ENCODE measurements at places on chromosomes 12 and 14.

DNA sequence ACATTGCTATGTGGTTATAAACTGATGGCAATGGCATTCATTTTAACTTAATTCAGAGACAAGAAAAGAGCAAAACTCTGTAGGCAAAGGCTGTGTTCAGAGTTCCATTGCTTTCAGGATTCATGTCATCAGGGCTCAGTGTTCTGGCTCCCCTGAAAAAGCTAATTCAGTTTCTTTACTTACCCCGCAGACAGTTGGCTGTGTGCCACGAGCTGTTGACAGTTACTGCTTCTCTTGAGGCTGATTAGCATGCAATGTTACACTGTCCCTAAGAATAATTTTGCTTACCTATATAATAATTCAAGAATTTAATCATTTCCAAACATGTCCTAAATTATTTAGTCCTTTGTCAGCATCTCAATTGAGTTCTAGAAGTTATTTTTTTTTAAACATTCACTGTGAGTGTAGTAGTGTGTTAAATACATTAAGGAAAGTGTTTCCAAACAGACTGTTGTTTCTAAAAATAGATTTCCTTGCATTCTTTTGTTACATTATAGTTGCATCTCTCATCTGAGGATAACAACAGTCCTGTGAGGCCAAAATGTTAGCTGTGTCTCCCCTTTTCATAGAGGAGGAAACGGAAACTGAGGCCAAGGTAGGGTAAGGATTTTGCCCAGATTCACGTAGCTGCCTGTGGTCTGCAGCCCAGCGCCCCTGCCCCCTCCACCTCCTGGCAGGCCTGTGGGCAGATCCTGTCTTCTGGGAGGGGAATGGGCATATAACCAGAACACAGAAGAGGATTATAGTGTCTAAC is 98.6 kb downstream of the PELI2 start:
- DNase-seq = peak; percentile 31

- DNase-seq = no peak
Measured at GRCh38 chr12:132723015-132723763, 12.5 kb downstream of the PGAM5 start.

- no peak for DNase-seq
Measured at GRCh38 chr14:68959035-68959434, 20.1 kb downstream of the ACTN1 start.

- DNase-seq = peak; percentile 71
Measured at GRCh38 chr12:110109037-110109836, 14.9 kb upstream of the IFT81 start.

GRCh38 chr12:4379405-4379804 is at the start of gene FGF23:
Gene FGF23, minus strand, starts transcription at chr12:4379712. Its CDS starts 130 bp downstream, at chr12:4379582.
- peak; percentile 87 for DNase-seq

GRCh38 chr12:48903363-48903981 is 21.8 kb downstream of the FKBP11 start:
- DNase-seq = no peak

DNA sequence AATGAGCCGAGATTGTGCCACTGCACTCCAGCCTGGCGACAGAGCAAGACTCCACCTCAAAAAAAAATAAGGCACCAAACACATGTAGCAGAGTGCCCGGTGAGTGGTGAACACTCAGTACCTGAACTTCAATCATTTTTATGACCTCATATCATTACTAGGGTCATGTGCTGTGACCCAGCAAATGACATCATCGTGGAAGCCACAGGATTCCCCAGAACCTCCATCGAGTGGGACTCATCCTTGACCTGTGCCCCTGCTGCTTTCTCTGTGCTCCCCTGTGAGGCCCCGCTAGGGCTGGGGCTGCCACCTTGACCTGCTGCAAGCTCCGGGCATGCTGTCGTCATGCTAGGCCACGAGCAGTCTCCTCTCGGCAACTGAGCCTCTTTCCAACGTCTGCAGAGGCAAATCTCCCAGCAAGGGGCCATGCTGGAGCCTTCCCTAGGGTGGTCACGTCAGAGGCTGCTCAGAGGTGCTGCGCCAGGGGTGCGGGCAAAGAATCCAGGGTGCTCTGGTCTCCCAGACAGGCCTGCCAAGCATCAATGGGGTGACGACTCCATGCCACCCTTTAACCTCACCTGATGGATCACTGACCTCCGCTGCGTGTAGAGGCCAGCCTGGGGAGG is 18.5 kb downstream of the GLTP start:
- no peak for DNase-seq

DNA sequence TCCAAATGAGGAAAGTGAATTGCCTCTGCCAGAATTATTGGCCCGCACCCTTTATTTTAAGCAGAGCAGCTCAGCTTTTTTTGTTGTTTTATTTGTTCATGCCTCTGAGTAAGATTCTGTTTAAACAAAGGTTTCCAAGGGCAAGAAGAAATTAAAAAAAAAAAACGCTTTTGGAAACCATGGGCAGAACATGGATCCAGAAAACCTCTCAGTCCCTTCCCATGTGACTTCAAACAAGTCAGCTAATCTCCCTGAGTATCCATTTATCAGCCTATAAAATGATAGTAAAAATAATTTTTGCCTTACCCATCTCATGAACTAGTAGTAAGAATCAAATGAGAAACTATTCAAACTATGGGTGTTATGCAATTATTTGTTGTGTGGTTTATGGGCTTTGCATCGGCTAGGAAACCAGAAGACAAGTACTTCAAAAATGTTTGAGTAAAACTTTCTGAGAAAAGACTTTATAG is 27.6 kb downstream of the KITLG start:
- DNase-seq = no peak

- no peak for DNase-seq
Measured at GRCh38 chr14:102840771-102841528, 63.7 kb downstream of the TRAF3 start.

DNA sequence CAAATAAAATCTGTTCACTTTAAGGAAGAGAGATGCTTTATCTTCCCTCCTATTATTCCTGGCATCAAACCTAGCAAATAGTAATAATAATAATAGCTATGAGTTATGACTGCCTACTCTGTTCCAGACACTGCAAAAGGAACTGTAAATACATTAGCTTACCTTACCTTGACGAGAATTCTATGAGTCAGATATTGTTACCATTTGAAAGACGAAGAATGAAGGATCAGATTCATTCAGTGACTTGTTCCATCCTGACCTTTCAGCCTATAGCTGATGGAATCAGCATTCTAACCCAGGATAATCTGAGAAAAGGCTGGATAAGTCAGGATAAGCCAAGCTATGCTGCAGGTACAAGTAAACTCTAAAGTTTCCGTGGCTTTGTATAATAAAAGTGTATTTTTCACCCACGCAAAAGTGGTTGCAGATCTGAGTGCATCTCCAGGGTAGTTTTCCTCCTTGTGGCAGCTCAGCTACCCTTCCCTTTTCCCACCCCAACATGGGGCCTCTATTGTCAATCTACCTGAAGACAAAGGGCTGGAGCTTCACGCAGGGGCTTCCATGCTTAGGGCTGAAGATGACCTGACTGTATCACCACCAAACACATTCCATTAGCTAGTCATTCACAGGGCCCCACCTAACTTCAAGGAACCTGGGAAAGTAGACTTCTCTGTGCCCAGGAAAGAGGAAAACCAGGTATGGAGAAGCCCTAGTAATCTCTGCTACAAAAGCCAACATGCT is 57.2 kb upstream of the CCND2 start:
- no peak for DNase-seq

GRCh38 chr12:41055875-41056577 is 132.1 kb upstream of the PDZRN4 start:
- DNase-seq = no peak

DNA sequence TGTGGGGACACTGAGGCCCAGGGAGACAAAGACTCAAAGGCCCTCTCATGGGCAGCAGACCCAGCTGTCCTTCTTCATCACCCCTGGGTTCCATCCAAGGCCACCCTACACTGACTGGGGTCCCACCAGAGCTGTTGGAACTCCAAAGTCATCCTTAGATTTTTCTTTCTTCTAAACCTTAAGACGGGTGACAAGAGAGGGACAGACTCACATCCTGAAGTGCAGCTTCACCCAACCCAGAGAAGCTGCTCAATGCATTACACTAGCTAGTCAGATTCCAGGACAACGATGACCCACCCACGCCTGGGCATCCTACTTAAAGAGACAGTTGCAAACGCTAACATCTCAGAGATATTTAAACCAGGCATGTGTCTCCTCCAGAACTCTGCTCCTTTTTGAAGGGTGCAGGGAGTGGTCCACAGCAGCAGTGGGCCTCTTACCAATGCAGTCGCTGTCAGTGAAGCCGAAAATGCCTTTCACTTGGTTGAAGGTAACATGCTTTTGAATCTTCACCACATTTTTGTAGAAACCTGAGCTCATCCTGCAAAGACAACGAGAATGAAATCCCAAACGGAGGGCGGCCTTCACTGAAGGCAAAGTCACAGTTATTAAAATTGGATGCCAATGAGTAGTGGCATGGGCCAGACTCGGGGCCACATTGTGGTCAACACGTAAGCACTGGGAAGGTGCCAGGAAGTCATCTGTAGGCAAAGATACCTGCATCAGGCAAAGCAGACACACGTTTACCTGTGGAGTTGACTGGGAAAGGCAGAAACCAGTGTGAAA is 23.4 kb downstream of the SLC25A47 start:
- no peak for DNase-seq

GRCh38 chr14:48967419-48967818 is 618.8 kb downstream of the RPS29 start:
- DNase-seq = no peak

DNA sequence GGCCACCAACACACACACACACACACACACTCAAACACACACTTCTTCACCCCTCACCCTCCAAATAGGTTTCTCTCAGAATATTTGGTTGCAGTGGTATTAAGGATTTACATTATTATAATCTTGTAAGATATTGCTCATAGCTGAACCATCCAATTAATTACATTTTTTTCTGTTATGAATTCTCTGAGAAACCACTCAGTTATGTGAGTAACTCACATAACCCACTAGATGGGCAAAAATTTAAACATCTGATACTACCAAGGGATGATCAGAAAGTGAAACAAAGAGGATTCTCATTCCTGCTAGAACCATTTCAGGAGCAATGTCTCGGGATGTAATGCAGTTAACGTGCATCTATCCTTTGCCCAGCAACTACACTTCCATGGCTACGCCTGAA is 31.6 kb downstream of the TMTC1 start:
- DNase-seq = no peak

- no peak for DNase-seq
Measured at GRCh38 chr12:121711361-121712189, 977 bp upstream of the TMEM120B start.

DNA sequence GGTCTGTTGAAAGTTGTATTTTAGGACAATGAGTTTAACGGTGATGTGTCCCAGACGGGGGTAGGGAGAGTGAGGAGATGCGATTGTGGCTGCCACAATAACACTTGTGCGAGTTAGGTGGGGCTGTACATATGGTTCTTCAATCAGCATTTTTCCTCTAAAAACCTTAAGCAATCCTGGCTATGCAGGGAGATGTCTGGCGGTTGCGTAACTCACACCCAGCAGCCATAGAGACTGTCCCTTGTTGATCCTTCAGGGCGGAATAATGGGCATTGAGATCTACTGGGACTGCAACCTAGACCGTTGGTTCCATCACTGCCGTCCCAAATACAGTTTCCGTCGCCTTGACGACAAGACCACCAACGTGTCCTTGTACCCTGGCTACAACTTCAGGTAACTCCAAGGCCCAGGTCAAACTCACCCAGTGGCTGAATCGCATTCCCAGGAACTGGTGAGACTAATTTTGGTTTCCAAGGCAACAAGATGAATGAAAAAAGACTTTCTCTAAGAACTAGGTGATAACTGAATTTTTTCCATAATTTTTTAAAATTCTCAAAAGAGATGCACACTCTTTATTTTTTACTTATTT is 34.6 kb downstream of the P2RX7 start:
- DNase-seq = no peak

DNA sequence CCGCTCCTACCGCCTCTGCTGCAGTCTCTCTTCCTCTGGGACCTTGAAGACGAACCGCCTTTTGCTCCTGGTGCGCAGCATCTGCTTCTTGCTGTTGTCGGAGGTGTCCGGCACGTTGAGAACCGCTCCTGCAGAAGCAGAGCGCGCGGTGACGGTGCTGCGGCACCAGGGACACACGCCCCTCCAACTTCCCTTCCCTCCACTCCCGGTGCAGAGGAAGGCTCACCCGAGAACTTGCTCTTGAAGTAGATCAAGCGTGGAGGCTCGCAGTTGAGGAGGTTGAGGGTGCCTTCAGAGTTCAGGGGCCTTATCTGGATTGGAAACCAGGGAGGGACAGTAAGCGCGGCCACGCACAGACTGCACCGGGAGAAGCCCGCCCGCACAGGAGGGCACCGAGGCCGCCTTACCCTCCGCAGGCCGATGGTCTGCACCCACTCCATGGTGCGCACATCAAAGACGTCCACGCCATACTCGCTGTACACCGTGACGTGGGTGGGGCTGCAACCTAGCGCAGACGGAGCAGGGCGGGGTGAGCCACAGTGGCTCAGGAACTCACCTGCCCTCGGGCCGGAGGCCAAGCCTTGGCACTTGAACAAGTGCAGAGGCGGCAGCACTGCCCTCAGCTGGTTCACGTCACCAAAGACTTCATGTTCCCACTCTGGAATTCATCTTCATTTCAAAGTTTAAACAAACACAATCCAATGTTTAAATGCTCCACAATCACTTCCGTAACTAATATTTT is 17.5 kb downstream of the AMN start:
- no peak for DNase-seq

DNA sequence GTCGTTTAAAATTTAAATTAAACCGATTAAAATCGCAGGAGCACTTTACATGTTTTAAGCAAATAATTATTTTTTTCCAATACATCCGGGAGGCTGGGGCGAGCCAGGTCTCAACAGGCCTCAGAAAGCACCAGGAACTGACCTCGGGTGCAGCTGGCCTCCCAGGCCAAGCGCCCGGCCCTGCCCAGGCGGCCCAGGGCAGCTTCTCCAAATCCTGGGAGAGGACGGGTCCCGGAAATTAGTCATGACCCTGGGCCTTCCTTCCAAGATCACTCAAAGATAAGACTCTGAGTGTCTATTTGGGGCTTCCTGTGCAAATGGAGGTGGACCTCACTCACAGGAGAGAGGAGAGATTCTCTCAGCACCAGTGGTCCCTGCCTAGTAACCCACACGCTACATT is 177.1 kb downstream of the BCL11B start:
- no peak for DNase-seq

- no peak for DNase-seq
Measured at GRCh38 chr14:67373347-67373746, 13.2 kb downstream of the EIF2S1 start.

GRCh38 chr14:50222055-50222613 is 9.2 kb downstream of the SOS2 start:
- DNase-seq = no peak

- DNase-seq = no peak
Measured at GRCh38 chr14:92964124-92965109, 41.5 kb downstream of the CHGA start.

DNA sequence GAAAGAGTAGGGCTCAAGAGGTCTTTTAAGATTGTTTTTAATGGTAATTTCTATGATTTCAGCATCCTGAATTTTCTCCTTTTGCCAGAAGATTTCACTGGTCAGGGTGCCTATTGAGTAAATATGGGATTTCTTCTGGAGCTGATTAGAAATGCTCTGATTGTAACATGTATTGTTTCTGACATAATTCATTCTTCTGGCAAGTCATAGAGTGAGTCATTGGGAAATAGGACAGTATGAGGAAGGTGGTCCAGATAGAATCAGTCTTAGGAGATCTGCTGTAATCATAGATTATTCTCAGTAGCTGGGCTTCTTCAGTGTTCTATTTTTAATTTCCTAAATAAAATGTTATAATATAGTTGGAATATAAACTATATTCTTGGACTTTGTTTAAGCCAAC is 182.0 kb upstream of the NAV3 start:
- no peak for DNase-seq

- DNase-seq = no peak
Measured at GRCh38 chr12:23210573-23210972, 585.6 kb downstream of the ETNK1 start.

- DNase-seq = no peak
Measured at GRCh38 chr12:46126050-46126727, 135.8 kb upstream of the SCAF11 start.

Data from SK-N-DZ (cell line).